ENCODE measurements at places on chromosomes 2 and 18.

DNA sequence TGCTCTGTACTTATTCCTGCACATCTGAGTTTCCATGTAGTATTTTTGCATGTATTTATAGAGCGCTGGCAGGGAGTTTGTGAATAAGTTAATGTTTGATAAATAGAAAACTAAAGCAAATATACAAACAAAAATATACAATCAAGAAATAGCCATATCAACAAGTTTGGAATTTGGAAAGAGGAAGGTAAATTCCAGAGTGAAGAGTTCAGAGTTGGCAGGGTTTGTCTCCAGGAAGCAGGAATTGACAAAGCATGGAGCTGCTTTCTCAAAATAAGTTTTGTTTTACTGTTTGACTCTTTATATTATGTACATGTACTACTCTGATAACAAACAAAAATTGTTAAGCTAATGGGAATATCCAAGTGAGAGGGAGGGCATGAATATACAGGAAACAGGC is 80.3 kb downstream of the SPOPL start:
- DNase-seq, result no peak

GRCh38 chr2:61645911-61646310 is 107.8 kb upstream of the XPO1 start:
- DNase-seq, result no peak

DNA sequence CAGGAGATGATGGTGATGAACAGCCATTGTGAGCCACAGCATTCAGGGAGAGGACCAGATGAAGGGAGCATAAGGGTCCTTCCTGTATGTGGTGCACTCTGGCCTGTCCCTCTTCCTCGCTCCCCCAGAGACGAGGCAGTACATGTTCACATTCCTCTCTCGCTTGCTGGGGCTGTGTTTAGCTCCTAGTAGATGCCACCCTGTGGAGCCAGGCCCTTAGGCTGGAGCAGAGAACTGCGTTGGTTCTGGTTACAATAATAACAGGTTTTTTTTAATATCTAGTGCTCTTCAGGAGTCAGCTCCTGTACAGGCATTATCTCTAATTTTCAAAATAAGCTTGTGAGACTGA is 171.1 kb upstream of the MYT1L start:
- DNase-seq, result no peak

- no peak for DNase-seq
These were observed 227.4 kb downstream of the MYO3B start for GRCh38 chr2:170405326-170405725.

- DNase-seq, result no peak
These were observed 80.8 kb upstream of the LPIN2 start for GRCh38 chr18:3093624-3094337.

DNA sequence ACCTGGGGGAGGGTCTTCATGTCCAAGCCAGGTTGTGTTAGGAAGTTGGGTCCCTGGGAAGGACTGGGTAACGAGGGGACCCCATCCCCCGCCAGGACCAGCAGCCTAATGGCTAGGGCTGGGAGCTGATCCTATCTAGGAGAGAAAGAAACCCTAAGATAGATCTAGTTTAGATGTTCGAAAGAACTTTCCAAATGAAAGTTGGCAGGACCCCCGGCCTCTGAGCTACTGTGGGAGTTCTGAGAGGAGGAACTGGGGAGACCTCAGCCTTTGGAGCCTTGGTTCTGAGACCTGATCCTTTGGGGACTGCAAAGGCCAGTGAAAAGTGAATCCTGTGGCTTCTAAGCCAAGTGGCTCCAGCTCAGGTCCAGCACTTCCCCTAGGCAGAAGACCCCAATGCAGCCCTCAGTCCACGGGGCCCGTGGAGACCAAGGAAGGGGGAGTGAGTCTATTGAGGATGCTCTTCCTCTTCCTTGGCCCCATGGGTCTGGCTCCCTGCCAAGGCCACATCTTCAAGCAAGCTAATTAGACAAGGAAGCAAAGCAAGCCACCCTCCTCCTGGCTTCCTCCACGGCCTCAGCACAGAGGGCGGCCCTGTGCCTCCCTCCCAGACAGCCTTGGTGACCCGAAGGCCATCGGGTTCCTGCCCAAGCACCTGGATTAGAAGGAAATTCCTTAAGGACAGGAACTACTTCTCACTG is 23.5 kb downstream of the CCT7 start:
- DNase-seq, result no peak

DNA sequence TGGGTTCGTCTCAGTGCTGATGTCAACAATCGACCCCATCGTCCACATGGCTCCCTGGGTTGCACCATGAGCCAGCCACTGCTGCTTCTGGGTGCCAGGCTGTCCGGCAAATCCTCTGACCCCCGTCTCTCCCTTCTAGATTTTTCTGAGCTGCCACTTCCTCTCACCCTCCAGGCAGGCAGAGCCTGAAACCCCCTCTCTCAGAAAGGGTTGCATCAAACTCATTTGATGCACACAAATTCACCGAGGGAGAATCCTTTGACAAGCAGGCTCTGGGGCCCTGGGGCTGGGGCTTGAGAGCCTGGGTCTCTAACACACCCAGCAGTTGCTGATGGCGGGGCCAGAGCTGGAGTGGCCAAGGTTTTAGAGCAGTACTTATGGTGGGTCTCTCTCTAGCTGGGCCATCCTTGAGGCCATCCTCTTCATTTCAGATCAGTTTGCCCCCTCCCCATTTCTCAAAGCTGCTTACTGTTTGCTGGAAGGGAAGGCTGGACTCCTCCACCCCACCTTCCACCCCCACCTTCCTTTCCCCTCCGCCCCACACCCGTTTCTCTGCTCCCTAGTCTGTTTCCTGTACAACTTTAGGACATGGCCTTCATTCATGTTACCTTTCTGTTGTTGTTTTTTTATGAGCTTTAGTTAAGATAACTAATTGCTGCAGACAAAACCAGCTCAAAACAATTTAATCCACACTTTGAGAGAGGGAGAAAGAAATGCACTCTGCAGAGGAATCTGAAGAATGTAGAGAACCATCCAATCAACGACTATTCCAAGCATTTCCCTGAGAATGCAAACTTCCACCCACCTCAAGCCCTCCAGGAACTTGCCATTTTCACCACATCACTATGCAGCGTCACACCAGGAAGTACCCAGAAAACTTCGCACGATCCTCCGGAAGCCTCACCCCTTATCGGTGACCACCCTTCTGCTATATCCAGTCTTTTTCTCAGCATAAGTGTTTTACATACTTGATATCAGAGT is 69.5 kb downstream of the ARL4C start:
- DNase-seq, result no peak

GRCh38 chr2:101858246-101858645 is 133.5 kb upstream of the IL1R2 start:
- no peak for DNase-seq

DNA sequence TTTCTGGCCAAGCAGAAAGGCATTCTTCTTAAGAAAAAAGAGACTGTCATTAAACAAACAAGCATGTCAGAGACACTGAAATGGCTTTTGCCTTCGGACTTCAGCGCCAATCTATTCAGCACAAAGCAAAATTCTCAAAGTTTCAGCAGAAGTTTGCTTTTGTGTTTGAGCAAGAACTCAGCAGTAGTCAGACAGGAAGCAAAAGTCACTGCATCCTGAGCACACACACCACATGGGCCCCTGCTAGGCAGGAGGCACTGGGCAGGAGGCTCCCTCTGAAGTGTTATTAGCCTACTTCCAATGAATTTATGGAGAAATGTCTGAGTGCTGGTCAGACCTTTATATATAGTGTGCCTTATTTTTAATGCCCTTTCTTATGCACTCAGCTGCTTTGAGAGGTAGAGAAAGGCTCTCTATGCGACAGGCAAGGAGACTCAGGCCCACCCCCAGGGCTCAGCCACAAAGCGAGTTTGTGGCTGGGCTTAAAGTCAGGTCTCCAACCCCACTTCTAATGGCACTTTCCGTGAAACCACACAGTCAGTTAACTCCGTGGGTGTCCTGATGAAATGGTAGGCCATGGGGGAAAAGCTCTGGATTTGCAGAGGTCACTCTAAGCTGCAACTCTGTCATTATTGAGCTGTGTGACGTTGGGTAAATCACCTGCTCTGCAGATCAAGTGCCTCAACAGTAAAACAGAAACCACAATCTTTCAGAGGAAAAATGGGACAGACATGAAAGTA is 161.0 kb upstream of the TMEM200C start:
- no peak for DNase-seq

- DNase-seq, result no peak
These were observed 658.0 kb upstream of the CDH2 start for GRCh38 chr18:28834889-28835288.

DNA sequence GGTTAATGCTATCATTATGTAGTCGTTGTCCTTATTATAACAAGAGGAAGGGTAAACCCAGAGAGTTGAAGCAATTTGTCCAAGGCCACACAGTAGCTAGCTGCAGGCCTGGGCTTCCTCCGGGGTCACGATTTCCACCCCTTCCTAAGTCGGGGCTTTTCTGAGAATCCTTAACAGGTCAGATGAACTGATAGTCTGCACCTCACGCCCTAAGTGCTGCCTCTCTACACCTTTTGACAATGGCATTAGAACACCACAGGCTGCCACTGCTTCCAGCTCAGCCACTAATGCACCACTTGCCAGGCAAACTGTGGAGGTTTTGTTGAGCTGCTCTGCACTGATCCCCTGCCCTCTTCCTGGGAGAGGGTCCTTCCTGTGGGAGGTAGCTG is 37.7 kb downstream of the FOSL2 start:
- DNase-seq, result no peak

- no peak for DNase-seq
These were observed 157.6 kb downstream of the TDRD15 start for GRCh38 chr2:21281384-21281783.

All from activated T-helper 1 cell treated with Interleukin-2 at 50 U/mL for 16 hours (primary cell).